ENCODE measurements at places on chromosomes 16 and 17.

GRCh38 chr17:67569015-67569451, 148.7 kb upstream of the NOL11 start:
- no peak for DNase-seq

- no peak for DNase-seq
Measured at GRCh38 chr16:56728980-56729734, 772 bp upstream of the NUP93 start.

DNA sequence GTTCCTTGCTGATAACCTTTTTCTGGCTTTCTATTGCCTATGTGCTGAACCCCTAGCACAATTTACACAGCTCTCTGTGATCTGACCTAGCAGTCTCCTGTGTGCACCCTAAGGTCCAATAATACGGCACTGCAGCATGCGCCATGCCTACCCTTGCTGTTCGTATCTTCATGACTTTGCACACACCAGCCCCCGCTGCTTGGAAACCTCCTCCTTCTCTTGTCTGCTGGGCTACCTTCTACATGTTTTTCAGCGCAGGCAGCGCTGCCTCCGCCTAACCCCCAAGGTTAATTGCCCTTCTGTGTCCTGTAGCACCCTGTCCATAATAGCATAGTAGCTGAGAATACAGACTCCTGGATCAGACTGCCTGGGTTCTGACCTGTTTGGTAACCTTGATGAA, 1.4 kb downstream of the STARD3 start:
- no peak for DNase-seq

GRCh38 chr17:57011491-57012015, 33.6 kb downstream of the SCPEP1 start:
- DNase-seq: no peak

DNA sequence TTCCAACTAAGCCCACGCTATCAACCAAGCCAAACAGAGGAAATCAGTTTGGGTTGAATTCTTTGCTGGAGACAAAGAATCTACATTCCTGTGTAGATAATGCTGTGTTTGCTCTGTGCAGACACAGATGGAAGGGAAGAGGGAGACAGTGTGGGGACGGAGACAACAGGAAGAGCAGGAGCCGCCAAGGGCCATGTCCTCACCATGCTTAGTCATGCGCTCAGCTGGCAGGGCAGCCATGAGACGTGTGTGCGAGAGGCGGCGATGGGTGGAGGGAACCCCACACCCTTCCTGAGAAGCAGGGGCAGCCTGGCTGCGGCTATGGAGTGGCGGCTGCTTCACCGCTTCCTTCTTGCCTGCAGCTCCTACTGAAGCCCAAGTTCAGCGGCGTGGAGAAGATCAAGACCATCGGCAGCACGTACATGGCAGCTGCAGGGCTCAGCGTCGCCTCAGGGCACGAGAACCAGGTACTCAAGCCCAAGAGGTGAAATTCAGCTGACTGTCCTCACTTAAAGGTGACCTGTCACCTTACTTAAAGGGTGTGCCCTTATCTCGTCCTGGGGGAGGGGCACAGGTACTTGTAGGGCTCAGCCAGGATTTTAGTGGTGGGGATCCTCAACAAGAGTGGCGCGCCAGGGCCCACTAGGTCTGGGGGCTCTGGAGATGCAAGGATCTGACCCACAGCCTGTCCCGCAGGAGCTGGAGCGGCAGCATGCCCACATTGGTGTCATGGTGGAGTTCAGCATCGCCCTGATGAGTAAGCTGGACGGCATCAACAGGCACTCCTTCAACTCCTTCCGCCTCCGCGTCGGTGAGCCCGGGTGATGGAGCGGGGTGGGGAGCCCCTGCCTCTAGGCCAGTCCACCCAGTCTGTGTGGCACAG, 47.5 kb downstream of the ADCY7 start:
- no peak for DNase-seq
